ENCODE measurements at places on chromosomes 13 and 19. TPM values are rescaled to one million over a fixed set of nuclear protein-coding genes. Genes with fewer than 3 reads are reported as not detected.

DNA sequence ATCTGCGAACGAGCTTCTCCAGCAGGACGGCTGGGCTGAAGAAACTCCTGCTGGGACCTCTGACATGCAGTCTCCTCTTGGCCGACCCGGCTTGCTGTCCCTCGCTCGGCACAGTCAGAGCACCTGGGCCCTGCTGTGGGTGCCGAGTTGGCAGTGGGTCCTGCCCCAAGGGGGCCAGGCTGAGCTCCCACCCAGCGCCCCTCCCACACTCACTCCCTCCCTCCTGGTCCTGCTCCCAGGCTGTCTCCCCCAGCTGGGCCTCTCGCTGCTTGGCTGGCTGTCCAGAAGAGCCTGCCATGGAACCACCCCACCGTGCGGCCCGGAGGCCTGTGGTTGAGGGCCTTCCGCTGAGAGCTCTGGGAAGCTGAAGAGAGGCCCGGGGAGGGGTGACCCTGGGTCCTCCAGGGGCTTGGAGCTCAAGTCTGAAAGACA is 6.0 kb downstream of the AKT2 start:
- no peak for DNase-seq

DNA sequence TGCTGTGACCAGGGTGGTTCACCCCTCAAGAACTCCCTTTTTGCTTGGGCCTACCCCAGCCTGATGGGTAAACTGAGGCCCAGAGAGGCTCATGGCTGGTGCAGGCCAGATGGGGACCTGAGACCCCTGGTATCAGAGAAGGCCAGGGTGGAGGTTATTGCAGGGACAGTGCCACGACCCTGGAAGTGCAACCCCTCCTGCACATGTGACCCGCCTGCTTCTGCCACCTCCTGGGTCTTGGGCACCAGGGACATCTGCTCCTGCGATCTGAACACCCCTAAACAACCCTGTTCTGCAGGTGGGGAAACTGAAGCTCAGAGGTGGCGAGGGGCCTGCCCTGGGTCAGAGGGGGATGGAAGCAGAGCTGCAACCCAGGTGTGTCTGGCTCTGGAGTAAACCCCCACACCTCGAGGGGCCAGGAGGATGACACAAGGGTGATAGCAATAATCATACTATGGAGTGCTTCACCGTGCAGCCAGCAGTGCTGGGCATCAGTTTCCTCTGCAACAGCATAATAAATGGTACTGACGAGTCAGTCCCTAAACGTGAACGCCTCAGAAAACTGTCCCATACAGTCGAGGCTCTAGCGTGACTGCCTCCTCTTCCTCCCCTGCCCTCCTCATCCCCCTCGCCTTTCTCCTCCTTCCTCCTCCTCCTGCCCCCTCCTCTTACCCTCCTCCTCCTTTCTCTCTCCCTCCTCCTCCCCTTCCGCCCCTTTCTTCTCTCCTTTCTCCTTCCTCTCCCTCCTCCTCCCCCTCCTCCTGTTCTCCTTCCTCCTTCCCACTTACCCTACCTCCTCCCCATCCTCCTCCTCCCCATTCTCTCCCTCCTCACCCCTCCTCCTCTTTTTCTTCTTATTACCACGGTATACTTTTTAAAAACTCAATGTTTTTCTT is 4.3 kb downstream of the YJEFN3 start:
- no peak for DNase-seq

- DNase-seq: no peak
These were observed 23.0 kb downstream of the STARD13 start for GRCh38 chr13:33262594-33262993.

GRCh38 chr19:54357381-54357780 is 7.3 kb downstream of the LAIR1 start:
- no peak for DNase-seq

- DNase-seq: no peak
These were observed 50.0 kb downstream of the BRD4 start for GRCh38 chr19:15282311-15282705.

GRCh38 chr13:79541426-79542049 is 60.6 kb downstream of the NDFIP2 start:
- DNase-seq: peak; percentile 79

DNA sequence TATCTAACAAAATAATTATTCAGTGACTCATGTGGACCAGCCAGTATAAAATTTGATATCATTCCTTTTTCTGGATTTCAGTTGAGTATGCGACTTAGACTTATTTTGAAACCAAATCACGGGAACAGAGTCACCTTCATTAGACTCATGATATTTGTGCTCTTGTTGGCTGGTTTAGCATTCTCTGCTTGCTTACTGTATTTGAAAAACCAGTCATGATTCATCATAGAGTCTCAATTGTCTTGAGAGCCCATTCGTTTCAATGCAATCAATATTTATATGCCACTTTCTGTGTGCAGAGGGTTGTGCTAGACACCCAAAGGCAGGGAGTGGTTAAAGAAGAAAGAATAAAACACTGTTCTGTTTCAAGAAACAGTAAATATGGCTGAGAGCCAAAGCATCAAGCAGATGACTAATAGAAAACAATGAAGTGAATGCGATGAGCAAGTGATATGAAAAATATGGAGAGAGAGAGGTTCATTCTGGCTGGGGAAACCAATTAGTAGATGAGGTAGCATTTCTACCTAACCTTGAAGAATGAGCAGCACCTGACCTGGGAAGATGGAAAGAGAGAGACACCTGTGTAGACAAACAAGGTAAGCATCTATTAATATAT is 99.6 kb upstream of the MBNL2 start:
- peak; percentile 72 for DNase-seq

GRCh38 chr19:44003461-44004009 is 778 bp downstream of the ZNF230 start:
- DNase-seq: peak; percentile 6

DNA sequence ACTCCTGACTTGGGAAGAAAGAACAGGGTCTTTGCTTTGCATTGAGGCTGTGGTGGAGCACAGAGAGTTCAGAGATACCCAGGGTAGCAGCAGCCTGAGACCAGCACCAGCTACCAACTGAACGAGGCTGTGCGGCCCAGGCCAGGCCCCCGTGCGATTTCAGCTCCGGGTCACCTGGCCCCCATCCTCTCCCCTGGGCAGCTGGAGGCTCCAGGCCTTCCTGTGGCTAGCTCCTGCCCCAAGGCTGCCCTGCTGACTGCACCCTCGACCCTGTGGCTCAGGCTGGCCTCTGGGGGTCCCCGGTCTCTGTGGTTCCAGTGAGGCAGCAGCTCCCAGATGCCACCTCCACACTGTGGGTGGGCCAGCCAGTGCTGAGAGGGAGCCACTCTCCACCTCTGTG is 52.8 kb downstream of the MCF2L start:
- no peak for DNase-seq

GRCh38 chr13:52348983-52349780 is 56.8 kb downstream of the THSD1 start:
- peak; percentile 51 for DNase-seq

- DNase-seq: no peak
These were observed 360 bp downstream of the DDX39A start for GRCh38 chr19:14418856-14419105.

- DNase-seq: peak; percentile 97
These were observed at the start of gene CACTIN for GRCh38 chr19:3626473-3627350. Gene CACTIN, minus strand, starts transcription at chr19:3626790. Its CDS starts 28 bp downstream, at chr19:3626762.

DNA sequence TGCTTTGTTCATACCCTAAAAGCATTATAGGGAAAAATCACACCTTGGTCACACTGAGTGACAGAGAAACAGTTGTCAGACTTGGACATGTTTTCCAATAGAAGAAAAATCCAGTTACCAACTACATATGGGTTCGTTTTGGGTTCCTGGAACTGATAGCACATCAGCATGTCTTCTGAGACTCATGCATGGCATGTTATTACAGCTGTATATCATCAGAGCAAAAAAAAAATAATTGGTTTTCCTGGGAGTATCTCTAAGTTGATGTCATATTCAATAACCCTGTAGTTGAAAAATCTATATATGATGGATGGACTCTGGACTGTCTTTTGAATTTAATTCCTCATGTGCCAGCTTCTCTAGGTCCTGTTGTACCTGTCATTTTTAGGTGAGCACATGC is 211.6 kb downstream of the DNAJC15 start:
- DNase-seq: no peak

The SUGP1 gene
- total RNA-seq: 59.9 TPM

The SLC25A42 gene
- total RNA-seq: 6.2 TPM

The ZNF681 gene
- 1.9 TPM for total RNA-seq

The MBD3 gene
- total RNA-seq: 120 TPM

The MCEMP1 gene
- total RNA-seq: not detected

The CARM1 gene
- 70.8 TPM for total RNA-seq

The GPR180 gene
- 8.9 TPM for total RNA-seq

The HSPB6 gene
- 2.7 TPM for total RNA-seq

Measured in endothelial cell of umbilical vein (primary cell).